Stimulated activated CD4-positive, alpha-beta T cell treated with anti-CD3 and anti-CD28 coated beads, Interleukin-1b, Interleukin-23, amount 100 ng/mL, for 4 hours (primary cell): ENCODE measurements at places on chromosomes 6 and 20.

GRCh38 chr6:94494500-94494899 is 1075.1 kb upstream of the EPHA7 start:
- no peak for DNase-seq

- DNase-seq, result peak; percentile 73
These were observed 212.9 kb upstream of the ARID1B start for GRCh38 chr6:156564127-156564806.

- DNase-seq, result no peak
These were observed 5.0 kb upstream of the HSPA12B start for GRCh38 chr20:3727401-3728021.

DNA sequence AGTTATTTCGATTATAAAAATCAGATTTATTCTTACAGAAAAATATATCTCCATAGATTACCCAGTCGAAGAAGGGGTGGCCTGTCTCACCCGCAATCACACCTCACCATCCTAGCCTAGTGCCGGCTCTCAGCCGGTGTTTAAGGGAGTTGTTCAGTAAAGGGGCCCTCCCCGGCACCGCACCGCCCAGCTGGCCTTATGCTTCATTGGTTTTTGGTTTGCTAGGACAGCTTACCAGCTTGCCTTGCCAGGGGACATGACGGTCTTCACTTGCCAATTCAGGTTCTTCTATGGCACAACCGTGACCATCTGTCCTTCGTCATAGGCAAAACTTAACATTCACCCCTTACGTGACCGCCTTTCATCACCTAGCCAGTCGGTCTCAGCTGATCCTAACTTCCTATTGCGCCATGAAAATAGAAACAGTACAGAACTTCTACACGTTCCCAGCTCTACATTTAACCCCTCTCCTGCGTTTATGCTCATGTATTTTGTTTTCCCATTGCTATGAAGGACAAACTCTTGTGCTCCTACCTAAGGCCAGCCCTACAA is 44.7 kb upstream of the SLC22A16 start:
- no peak for DNase-seq

- DNase-seq, result no peak
These were observed 60.5 kb downstream of the RSPH3 start for GRCh38 chr6:158939255-158940159.

GRCh38 chr6:160427312-160428068 is 79.3 kb downstream of the SLC22A3 start:
- no peak for DNase-seq

- DNase-seq, result no peak
These were observed 56.6 kb upstream of the RREB1 start for GRCh38 chr6:7050872-7051779.

DNA sequence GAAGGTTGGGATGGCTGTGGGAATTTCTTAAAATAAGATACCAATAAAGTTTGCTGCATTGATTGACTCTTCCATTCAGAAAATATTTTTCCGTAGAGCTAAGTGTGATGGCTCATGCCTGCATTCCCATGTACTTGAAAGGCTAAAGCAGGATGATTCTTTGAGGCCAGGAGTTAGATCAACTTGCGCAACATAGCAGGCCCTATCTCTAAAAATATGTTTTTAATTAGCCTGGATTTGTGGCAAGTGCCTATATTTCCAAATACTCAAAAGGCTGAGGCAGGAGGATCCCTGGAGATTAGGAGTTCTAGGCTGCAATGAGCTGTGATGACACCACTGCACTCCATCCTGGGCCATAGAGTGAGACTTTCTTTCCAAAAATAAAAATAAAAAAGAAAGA is 431.2 kb upstream of the PTCHD4 start:
- no peak for DNase-seq

GRCh38 chr6:15352845-15353244 is 107.0 kb downstream of the JARID2 start:
- no peak for DNase-seq

- DNase-seq, result no peak
These were observed 735.7 kb upstream of the HS3ST5 start for GRCh38 chr6:115078555-115078954.
